A172 (cell line): ENCODE measurements at places on chromosomes 11 and 22. TPM values are rescaled to one million over a fixed set of nuclear protein-coding genes. Genes with fewer than 3 reads are reported as not detected.
A peak's percentile ranks its signal among the peaks of the same experiment; 100 is the strongest.

Gene MRPL49
- total RNA-seq = 52.8 and 82.4 TPM in 2 replicates

Gene TMEM126B
- total RNA-seq = 175 and 197 TPM in 2 replicates

Gene IGF2
- total RNA-seq = 0.67 and 0.90 TPM in 2 replicates

Gene RHOD
- 14.6 and 22.8 TPM in 2 replicates for total RNA-seq

Gene NCAPD3
- 16.8 and 20.1 TPM in 2 replicates for total RNA-seq

Gene DMC1
- 0.10 and 0.28 TPM in 2 replicates for total RNA-seq

Gene FAM111B
- total RNA-seq = 26.7 and 31.4 TPM in 2 replicates

DNA sequence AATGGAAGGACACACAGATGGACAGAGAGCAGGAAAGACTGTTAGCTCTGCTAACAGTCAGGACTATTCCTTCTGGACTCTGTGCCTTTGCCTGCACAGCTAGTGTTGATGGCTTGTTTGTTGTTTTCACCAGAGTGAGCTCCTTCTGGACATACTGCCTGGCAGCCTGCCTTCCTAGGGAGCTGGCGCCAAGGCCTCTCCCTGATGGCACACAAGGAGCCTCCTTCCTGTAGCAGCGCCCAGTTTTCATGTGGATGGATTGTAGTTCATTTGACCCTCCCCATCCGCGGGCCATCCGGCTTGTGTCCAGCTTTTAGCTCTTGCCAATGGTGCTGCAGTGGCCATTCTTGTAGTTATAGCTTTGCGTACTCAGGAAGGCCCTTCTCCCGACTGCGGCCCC lies 16.6 kb upstream of the BCR start:
- no peak for DNase-seq

DNA sequence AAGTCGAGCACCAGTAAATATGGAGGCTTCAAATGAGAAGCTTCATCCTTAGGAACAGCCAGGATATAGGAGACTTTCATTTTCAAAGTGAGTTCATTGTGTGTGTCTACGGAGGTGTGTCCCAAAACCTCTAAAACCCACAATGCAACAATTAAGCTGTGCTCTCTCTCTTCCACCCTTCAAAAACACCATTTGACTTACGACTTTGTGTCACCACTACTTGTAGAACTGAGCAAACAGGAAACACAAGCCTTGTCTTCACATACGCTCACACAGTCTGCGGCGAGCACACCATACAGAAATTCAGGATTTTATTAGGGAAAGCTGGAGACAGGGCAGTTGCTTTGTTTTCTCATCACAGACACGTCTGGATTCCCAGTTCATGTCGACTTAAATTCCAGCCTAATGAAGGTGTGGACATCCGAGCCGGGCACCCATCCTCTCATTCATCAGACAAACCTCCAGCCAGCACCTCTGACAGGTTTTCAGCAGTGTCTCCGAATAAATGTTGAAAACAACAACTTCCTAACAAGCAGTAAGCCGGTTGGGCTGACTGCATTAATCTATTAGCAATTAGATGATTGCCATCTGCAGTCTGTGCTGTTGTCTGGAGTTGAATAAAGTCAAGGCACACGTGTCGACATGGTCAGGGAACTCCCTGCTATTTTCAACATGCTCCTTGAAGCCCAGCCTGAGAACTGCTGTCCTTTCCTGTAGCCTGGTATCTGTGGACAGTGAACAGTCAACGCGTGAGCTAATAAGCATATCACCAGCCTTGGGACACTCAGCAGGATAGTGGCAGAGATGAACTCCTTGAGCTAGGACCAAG lies 1411.1 kb downstream of the BRD1 start:
- DNase-seq = no peak

DNA sequence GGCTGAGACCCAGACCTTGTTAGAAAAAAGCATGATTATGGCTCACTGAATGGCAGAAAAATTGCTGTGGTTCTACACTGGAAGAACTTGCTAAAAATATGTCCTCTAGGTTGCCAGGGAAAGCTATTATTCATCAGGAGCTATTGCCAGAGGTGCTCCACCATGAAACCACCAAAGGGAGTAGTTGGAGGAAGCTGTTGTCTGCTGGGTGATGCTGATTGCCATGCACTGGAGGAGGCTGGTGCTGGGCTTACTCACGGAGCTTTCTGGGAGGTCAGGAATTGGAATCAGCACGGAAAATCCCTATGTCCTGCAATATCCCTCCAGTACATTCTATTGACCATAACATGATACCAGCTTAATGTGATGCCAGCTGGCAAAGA lies 199.6 kb upstream of the ZBED5 start:
- no peak for DNase-seq

DNA sequence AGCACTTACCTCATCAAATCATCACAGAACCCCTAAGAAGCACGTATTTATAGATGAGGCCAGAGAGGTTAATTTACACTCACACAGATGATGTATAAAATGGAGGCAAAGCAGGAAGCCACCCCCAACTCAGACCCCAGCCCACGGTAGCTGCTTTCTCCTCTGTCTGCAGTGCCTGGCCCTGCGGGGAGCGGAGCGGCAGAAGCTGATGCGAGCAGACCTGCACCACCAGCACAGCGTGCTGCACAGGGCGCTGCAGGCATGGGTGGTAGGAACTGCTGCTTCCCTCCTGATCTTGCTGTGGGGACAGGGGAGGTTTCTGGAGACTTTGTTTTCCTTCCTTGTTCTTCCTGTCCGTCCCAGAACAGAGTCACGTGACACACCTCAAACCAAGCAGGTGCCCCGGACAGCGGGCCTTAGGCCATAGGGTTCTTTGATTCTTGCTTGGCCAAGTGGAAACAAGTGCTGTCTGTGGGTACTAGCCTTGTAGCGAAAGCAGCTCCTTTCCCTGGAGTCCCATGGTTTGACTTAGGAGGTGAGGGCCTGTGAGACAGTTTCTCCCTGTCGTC lies 57.8 kb downstream of the PISD start:
- DNase-seq = no peak

- DNase-seq = no peak
Observed at GRCh38 chr22:43991316-43992020, 32.6 kb upstream of the PARVB start.

DNA sequence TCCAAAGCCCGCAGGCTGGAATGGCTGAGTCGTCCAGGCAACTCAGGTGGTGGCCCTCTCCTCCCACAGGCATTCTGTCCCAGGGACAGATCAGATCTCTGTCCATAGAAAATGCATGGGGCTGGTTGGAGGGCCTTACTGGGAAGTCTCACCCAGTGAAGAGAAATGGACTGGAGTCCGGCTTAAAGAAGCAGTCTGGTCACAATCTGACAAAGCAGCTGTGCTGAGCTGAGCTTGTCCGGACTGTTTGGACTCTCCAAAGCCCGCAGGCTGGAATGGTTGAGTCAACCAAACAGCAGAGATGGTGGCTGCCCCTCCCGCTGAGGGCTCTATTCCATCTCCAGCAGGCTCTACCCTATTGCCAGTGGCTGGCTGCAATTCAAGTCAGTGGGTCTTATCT lies 14.4 kb upstream of the DEPDC7 start:
- no peak for DNase-seq

DNA sequence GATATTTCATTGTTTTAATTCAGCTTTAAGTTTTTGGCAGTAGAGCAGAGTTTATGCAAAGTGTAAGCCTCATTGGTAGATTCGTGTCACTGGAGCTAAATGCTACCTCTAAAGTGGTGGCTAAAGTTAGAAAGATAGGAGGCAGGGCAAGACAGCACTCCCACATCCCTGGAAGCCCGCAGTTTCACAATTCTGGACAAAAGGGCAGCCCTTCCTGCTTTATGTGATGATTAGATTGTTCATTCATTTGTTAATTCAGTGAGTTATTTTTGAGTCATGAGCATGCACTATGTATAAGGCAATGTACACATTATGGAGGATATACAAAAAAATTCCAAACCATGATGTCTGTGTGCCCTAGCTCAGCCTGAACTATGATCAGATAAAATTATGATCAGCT lies 52.1 kb upstream of the EIF3M start:
- DNase-seq = no peak

DNA sequence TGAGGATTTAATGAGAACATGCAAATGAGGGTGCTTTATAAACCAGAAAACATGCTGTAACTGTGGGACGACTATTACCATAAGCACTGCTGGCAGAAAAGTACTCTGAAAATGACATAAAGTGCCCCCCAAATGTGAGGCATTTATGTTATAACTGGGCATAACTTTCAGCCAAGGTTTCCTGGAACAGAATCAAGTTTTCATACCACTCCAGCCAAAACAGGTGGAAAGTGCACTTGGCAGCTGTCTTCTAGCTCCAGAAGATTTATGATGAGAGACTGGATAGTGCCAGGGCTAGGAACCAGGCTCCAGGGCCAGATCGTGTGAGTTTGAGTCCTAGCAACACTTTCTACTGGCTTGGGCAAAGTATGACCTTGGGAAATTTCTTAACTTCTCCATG lies 339.2 kb downstream of the TENM4 start:
- DNase-seq = no peak

DNA sequence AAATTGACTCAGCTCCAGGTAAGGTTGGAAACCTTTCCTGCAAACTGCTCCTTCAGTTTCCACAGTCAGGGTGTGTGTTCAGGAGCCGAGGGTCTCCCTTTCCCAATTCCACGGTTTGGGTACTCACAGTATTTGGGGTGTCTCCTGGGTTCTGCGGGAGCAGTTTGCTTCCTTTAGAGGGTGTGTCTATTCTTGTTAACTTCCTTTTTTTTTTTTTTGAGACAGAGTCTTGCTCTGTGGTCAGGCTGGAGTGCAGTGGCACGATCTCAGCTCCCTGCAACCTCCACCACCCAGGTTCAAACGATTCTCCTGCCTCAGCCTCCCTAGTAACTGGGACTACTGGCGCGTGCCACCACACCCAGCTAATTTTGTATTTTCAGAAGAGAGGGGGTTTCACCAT lies 251.4 kb downstream of the LUZP2 start:
- no peak for DNase-seq

DNA sequence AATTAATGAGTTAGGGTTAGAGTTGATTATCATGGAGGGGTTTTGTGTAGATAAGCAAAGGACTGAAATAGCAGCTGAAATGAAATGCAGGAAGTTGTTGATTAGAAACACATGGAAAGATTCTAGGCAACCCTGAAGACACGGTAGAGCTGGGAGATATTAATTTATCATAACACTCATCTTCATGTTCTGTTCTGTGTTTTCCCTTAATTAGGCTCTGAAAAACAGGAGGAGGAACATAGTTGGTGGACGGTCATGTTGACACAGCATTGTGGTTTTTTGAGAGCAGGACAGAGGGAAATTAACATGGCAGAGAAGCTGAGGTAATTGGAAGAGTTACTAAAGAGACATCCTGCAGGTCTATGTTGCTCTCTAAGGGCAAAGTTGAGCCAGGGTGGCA lies 138.8 kb upstream of the UBASH3B start:
- no peak for DNase-seq

DNA sequence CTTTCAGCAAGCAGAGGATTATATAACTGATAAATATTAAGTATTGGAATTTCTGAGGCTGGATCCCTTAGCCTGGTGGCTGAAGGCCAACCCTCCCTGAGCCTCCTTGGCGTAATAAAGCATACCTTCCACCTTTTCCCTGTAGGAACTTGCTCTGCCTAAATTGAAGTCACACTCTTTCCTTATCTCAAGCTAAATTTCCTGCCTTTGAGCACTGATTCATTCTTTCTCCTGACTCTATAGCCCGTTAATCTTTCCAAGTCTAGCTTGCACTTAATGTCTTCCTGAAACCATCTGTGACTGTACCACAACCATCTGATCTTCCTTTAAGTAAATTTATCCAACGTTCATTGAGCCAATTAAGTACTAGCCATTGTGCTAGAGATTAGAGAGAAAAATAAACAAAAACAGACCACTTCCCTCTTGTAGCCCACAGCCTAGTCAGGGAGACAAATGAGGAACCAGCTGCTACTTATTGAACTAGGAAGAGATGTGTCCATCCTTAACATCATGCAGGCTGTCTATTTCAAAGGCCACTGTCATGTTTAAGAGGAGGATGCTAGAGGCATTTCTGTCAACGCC lies 62.9 kb downstream of the GRK3 start:
- DNase-seq = peak; percentile 6

DNA sequence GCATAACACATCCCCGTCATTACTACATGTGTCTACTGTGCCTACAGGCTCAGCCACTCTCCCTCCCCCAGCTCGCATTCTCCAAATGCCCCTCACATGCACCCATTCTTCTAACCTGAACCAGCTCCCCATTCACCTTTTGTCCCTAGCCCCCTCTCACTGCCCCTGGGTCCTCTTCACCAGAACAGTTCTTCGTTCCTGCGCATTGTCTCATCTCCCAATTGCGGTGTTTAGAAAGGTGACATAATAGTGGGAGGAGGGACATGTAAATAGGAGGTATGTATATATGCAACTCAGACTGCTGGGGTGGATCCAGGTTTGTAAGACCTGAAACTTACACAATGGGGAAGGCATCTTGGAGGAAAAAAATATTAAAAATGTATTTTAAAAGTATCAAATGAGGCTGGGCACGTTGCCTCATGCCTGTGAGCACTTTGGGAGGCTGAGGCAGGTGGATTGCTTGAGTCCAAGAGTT lies 4.7 kb upstream of the VSIG2 start:
- no peak for DNase-seq

DNA sequence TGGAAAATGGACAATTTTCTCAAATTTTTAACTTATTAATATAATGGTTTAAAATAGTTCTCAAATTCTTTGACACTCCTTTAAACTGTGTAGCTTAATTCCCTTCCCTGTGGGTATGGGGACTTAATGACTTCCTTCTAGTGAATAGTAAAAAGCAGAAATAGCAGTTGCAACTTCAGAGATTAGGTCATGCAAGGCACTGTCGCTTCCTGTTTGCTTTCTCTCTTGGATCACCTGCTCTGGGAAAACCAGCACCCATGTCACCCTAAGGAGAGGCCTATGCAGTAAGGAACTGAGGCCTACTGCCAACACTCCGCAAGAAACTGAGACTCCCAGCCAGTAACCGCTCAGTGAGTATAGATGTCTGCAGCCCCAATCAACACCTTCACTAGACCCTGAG lies 5.5 kb upstream of the PANX3 start:
- no peak for DNase-seq

DNA sequence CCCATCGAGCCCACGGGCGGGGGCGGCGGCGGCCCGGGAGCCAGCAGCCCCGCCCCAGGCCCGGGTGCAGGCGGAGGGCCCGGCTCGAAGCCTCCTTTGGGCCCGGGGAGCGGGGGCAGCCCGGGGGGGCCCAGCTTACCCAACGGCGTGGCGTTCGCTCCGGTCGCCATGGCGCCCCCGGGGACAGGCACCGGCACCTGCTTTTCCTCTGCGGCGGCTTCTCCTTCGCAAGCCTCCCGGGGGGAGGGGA lies 194 bp downstream of the SF1 start:
- DNase-seq = no peak

DNA sequence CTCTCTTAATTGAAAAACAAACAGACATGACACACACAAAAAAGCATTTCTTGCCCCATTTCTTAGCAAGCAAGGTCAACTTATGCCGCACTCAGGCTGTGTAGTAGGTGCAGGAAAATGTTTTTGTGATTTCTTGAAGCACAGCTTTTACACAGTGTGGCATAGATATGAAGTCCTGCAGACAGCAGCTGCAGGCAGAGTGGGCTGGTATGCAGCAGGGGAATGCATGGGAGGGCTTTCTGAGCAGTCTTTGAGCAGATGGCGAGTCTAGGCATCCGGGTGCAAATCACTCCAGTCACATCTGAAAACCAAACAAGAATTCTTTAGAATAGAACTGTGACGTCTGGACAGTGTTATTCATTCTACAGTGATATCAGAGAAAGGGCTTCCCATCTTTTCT lies 87.5 kb downstream of the BLID start:
- no peak for DNase-seq
